ENCODE measurements at places on chromosomes 6 and 20.
A peak's percentile ranks its signal among the peaks of the same experiment; 100 is the strongest.

DNA sequence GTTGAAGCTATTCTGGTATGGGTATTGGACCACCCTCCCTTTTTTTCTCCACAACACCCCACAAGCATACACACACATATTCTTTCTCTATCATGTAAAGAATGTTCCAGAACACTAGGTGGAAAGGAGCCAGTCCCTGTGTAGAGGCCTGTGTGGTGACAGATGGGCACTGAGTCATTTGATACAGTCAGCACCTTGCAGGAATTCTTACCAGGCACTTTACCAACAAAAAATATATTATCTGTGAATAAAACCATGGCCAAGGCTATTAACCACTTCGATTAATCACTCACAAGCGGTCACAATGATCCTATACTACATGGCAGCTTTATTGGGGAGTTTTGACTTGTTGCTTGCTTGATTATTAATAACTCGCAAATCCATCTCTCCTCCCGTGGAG lies 149.5 kb downstream of the BFSP1 start:
- DNase-seq = no peak

GRCh38 chr6:19692506-19693298 lies 144.5 kb upstream of the ID4 start:
- DNase-seq = no peak

DNA sequence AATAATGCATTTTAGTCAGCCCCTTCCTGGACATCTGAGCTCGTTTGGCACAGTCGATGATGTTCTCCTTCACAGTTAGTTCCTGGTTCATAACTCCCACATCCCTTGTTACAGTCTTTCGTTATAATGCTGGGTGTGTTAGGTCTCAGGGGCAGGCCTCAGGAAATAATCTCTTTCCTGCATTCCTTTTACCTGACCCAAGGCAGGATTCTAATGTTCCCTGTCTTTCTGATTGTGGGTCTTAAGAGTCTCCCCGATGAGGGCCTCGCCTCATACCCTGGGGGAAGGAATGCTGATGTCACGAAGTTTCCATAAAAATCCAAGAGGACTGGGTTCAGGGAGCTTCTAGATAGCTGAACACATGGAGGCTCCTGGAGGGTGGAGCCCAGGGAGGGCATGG lies 104.0 kb upstream of the CARMIL1 start:
- DNase-seq = no peak

DNA sequence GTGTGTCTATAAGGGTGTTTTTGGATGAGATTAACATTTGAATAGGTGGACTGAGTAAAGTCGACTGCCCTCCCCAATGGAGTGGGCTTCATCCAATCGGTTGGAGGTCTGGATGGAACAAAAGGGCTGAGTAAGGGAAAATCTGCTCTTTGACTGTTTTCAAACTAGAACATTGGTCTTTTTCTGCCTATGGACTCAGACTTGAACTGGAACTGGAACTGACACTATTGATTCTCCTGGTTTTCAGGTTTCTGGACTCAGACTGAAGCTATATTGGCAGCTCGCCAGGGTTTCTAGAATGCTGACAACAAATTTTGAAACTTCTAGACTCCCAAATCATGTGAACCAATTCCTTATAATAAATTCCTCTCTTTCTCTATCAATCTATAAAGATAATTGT lies 498.9 kb upstream of the EPHA7 start:
- DNase-seq = no peak

- DNase-seq = no peak
Observed at GRCh38 chr6:20722455-20722854, 188.2 kb downstream of the CDKAL1 start.

DNA sequence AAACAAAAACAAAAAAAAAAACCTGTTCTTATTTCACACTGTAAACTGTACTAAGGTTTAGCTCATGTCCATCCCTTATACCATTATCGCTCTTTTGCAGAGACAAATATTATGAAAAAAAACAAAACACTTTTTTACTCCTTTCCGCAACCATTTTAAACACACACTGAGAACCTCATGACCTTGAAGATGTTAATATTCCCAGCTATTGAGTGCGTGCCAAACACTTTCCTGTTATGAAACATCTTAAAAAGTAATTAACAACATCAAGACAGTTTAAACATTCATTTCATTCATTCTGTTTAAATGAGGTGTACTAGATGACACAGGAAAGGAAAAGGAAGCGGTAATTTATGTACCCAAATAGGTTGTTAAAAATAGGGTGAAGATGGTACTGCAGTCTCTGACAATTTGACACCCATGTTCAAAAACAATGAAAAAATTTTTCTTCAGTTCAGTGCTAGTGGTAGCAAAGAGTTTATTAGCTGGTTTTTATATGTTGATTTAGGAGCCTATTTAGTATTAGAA lies 3.9 kb upstream of the ARHGAP18 start:
- DNase-seq = no peak

GRCh38 chr6:376827-377640 lies 14.5 kb upstream of the IRF4 start:
- DNase-seq = no peak

GRCh38 chr6:125584468-125584939 lies 164.9 kb upstream of the HEY2 start:
- DNase-seq = no peak

- DNase-seq = no peak
Observed at GRCh38 chr6:17299750-17300149, 18.6 kb downstream of the RBM24 start.

DNA sequence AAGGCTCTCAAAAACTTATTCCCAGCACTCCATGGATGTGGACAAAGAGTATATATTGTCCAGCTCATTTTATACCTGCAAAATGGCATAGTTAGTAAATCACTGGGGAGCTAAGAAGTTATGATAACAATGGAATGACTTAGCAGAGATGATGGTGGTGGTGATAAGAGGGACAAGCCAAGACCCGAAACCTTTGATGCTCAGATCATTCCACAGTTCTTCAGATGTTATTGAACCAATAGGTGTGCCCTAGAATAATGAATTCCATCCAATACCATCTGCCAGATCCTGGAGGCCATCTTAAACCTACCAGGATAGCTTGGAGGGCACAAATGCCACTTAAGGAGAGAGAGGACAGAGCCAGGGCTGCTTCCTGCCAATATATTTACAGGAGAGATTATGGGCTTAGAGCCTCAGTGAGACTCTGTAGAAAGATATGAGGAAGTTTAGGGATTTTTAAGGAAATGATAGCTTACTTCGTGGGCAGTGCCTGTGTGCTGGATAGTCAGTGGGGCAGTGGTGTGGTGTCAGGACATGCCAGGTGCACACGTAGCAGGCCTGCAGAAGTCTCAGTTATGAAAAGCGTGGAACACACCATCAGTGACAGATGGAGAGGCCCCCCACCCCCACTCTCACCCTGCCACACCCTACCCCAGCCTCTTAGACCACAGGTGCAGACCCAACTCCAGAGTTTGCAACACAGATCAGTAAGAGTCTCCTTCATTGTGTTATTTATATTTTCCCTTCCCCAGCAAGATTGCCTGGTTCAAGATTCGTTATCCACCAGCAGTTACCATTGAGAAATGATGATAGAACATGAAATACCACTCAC lies 209.7 kb upstream of the SUPT3H start:
- DNase-seq = no peak

DNA sequence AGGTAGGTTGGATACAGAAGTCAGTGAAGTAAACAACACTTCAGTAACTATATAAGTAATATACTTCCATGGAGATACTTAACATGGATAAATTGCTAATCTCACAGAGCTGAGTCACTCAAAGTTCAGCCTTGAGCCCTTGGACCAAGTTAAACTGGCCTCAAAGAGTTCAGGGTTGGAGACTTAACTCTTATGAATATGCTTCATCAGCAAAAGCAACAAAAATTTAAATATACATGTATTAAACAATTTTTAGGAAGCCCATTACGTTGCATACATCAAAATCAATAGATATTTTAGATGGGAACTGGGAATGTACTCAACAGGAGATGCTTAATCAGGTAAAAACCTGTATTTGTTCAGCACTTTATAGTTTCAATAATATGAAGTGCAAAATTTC lies 12.2 kb downstream of the MTCL3 start:
- no peak for DNase-seq

DNA sequence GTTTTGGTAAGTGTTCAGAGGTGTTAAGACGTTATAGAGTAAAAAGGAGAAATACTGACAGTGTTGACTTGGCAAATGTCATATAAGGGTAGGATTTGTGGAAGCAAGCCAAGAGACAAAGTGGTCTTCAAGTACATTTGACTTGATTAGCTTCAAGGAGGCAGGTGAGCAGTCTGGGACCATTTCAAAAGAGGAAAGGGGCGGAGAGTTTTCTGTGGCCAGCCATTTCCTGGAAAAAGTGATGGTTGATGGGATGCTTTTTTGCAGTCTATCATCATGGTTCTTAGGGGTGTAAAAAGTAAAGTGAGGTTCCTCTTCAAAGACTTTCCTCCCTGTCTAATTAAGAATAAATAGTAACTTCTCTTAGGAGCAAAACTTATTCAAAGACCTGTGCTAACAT lies 28.7 kb downstream of the FKBP1A start:
- no peak for DNase-seq

DNA sequence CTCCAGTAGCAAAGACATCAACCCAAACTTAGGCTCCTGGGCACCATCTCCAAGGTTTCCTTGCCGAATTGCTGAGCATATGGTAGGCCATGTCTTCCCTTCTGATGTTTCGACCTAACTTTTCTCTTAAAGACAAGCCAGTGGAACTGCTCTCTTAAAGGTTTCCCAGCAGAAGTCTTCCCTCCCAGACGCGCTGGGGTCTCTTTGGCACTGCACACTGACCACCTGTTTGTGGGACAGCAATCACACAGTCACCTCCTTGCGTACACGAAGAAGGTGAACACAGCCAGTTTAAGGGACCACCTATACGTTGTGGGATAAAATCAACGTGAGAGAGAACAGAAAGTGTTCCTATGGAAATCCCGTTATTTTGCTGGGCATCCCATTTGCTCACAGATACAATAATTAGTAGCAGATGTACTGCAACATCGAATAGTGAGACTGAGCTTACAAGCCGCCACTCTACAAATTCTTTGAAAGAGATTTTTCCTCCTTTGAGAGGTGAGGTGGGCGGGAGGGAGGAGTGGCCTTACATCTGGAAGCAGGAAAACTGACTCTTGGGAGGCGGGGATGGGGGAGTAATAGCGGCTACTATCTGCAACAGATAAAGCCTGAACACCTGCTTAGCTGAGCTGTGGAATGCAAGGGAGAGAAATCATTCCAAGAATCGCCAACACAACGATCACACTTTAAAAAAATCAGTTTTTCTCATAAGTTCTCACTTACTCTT lies 9.9 kb downstream of the GRIK2 start:
- DNase-seq = no peak

- DNase-seq = peak; percentile 49
Observed at GRCh38 chr6:42021847-42022754, 28.2 kb upstream of the TAF8 start.

- no peak for DNase-seq
Observed at GRCh38 chr20:4602297-4602631, 119.4 kb upstream of the PRND start.

DNA sequence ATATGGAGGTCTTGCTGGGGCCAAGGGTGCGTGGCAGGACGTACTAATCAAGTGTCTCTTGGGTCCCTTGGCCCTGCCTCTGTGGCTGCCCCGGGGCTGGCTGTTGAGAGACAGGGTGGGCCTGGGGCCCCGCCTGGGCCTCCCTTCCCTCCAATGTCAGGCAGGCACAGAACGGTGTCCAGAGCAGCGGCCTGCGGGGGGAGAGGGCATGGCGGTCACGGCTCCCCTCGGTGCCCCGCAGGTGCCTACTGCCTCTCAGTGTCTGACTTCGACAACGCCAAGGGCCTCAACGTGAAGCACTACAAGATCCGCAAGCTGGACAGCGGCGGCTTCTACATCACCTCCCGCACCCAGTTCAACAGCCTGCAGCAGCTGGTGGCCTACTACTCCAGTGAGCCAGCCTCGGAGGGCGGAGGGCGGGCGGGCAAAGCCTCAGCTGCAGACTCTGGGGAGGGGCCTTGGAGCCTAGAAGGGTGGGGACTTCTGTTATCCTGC lies 50.0 kb downstream of the SRC start:
- no peak for DNase-seq

GRCh38 chr6:150739711-150740349 lies 125.7 kb upstream of the MTHFD1L start:
- no peak for DNase-seq

DNA sequence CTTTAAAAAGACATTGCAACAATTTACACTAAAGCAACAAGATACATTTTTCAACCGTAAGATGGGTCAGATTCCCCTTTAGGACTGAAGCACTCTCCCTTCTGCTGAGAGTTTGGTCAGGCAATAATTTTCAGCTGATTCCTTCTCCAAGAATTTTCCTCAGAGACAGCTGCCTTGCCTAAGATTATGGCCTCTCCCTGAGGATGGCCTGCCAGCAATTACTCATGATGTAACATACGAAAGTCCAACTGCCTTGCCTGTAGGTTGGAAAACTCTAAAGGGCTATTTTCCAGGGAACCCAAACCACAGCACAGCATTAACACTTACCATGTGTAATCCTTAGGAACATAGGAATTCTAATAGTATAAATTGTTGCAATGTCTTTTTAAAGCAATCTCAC lies 229.1 kb upstream of the FLRT3 start:
- no peak for DNase-seq

DNA sequence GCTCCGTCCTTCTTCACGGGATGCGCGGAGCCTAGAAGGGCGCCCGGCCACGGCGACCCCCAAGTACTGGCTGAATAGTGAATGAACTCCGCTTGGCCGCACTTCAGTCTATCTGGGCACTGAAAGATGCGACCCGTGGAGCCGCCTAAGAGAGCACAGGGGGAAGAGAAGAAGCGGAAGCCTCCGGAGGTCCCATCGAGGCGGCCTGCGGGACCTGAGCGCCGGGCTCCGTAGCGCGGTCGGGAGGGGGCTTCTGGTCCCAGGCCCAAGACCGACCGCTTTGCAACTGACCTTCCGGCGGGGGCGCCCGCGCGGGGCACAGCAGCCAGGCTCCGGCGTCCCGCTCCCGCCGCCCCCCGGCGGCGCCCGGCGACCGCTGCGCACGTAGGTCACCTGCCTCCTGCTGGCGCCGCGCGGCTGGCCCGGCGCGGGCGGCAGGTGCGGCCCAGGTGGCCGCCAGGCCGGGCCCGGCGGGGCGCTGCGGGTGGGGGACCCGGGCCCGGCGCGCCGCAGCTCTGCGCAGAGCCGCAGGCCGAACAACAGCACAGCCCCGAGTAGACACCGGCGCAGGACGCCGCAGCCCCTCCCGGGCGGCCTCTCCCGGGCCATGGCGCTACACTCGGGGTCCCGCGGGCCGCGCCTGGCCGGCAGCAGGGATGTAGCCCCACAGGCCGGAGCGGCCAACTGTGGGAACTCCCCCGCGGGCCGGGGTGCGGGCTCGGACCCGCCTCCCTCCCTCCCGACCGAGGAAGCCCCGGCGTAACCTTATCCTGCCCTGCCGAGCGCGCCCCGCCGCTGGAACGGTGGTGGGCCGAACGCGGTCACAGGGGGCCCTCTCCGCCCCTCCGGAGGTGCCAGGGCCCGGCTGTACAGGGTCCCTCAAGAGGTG lies at the start of gene METTL24:
Gene METTL24, minus strand, starts transcription at position 686 of the 889 bp plus-strand sequence. Its CDS starts 77 bp downstream, at position 609.
- DNase-seq = peak; percentile 26

GRCh38 chr6:15263780-15264374 lies 18.0 kb downstream of the JARID2 start:
- no peak for DNase-seq

DNA sequence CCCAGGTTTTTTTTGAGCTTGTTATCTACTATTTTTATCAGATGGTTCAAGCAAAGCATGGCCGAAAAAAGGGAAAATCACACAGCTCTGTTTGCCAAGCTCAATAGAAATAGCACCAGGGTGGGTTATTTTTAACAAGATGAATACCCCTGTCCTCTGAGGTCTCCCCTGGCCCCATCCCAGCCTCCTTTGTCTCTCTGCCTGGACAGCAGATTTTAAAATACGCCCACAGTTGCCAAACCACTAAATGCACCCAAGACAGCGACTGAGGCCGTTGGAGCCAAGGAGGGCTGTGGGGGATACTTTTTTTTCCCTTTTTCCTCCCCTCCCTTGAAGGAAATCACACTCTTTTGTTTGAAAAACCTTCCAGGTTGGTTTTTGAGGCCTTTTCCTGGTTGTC lies 106.6 kb downstream of the VEGFA start:
- DNase-seq = no peak
